Fibroblast of skin of abdomen (primary cell): ENCODE measurements at places on chromosomes 6 and 20.

DNA sequence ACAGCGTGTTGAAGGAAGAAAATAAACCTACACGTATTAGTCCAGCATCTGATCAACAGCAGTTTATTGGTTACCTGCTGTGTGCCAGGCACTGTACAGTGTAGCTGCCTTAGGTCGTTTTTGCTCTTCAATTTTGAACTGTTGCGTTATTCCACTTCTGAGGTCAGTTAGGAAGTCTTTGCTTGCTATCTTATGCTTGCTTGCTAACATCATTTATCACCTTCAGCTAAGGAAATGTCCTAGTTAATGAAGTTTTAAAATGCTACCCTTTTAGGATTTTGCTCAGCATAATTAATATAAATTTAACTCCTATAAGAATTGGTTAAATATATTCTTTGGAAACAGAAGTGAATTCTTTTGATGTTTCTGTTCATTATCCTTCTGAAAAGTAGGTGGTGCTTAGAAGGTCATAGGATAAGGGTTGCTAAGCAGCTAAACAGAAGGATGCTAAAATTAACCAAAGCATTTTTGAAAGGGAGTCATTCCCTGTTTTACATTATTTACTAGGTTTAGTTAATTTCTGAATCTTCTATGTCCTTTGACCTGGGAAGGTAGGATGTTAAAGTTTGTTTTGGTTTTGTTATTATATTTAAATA, 3.4 kb downstream of the RREB1 start:
- DNase-seq: no peak

DNA sequence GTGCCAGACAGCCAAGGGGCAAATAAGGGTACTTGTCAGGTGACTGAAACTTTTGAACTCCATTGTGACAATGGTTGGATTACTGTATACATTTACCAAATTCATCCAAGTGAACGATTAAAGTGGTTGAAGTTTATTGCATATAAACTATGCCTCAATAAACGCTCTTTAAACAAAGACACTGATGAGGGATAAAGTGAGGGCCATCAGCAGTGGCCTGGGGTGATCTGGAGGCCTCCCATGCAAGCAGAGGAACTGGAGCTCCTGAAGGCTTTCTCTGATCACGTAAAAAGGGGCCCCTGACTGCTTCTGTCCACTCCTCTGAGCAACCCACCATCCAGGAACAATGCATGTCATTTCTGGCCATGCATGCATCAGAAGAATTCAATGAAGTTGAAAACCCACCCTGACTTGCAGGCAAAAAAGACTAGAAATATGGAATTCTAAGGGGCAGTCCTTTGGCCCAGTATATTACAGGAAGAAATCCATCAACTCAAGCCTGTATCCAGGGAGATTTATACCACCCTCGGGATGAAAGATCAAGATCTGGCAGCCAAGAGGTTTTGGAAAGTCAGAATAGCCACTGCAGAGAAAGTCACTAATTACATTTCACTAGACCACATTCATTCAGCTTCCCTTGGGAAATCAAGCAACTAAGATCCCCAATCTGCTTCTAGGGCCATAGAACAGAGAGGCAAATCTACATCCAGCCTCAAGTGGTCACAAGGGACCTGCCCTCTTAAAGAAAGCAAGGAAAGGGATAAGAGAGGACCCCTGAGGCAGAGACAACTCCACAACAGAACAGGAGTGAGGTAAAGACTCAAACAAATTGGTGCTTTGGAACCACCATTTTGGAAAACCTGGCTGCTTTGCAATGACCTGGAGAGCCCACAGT, 31.7 kb upstream of the RAB22A start:
- no peak for DNase-seq

DNA sequence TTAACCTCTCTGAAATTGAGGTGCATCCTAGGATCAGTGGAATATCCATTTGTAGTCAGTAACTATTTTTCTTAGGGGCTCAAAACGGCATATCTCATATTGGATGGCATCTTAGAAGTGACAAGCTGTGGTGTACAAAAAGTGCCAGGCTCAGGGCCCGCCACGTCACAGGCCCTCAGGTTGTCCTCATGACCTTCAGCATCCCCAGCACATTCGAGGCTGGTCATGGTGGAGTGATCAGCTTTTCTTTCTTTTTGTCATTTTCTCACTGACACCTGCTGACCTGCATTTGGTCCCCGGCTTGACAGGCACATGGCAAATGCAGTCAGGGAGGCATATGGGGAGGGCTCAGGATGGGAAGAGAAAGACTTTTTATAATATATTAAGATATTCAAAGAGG, 7.1 kb upstream of the E2F1 start:
- DNase-seq: no peak

DNA sequence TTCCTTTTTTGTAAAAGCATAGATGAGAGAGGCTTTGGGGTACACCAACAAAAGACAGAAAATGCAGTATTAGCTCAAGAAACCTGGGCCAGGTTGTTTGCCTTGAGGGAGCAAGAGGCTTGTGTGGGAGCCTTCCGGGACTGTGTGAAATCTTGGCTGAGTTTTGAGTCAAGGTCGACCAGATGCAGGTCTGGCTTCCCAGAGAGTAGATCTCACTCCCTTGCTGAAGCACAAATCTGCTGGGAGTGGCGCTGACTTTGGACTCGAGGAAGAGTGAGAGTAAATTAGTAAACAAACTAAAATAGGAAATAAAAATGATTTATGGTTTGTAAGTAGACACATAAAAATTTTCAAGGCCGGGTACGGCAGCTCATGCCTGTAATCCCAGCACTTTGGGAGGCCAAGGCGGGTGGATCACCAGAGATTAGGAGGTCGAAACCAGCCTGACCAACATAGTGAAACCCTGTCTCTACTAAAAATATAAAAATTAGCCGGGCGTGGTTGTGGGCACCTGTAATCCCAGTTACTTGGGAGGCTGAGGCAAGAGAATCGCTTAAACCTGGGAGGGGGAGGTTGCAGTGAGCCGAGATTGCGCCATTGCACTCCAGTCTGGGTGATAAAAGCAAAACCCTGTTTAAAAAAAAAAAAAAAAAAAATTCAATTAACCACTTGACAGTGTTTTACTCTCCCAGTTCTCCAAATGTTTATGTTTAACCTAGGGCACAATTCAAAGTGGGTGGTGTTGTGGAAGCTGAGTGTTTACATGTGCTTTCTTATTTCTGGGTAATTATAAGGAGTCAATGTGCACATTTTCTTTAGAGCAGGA, 27.7 kb upstream of the EDN1 start:
- DNase-seq: no peak

- DNase-seq: peak; percentile 38
Measured at GRCh38 chr6:41502917-41503671, 43.1 kb upstream of the FOXP4 start.

DNA sequence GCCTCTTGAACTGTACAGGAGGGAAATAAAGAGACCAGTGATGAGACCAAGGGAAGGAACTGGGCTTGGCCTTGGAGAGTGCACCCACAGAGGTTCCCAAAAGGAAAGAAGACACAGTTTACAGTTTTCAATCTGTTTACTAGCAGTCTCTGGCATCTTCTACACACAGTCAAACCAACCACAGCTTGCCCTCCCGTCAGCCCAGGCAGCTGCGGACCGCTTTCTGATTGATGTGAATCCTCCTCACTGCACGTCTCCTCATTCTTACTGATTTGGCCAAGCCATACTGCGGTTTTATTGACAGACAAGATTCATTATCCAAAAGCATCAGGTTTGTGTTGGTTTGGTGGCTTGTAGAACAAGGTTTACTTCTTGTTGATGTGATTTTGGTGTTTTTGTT, 104.5 kb upstream of the ASF1A start:
- DNase-seq: no peak

DNA sequence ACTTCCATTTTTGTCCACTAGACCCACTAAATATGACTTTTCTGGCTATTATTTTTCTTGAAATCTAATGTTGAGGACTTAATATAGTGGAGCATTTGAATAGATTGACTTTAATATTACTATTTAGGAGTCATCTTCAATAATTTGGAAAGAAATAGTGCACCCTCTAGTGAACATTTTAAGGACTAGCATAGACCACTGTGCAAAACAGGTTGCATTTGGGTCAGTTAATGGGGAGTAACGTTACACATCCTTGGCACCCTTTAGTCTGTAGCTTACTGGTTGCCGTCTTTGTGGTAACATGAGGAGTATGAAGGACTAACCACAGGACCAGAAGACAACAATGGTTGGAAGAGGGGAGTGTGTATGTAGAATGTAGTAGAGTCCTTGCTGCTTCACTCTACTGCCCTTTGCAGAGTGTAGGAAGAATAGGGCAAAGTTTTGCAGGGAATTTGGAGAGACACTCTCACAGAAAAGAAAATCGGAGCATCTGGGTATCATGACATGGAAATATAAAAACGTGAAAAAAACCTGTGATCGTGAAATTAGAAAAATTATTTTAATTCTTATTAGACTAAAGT, 25.2 kb downstream of the RFPL4B start:
- peak; percentile 22 for DNase-seq

DNA sequence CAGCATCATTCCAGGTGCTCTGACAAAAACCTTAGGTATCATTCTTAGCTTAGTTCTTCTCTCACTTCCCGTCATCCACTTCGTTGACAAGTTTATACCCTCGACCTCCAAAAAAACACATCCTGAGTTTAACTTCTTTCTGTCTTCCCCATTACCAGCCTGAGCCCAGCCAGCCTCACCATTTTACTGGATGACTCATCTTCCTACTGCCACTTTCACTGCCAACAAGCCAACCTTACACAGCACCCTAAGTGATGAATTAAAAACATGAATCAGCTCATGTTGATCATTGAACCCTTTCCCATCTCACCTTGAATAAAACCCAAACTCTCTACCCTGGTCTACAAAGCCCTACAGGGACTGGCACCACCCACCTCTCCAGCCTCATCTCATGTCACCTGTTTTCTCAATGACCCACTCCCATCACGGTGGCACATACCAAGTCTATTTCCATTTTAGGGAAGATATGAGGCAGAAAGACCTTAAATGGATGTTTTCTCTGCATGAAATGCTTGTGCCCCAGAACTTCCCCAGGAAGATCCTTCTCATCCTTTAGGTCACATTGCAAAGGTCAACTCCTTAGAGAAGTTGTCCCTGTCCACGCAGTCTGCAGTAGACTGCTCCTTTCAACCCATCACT, 9.9 kb upstream of the UST start:
- DNase-seq: no peak

- DNase-seq: no peak
Measured at GRCh38 chr6:158411998-158412397, 99.7 kb downstream of the TULP4 start.

GRCh38 chr20:47343007-47343472, 13.5 kb downstream of the ZMYND8 start:
- DNase-seq: no peak

DNA sequence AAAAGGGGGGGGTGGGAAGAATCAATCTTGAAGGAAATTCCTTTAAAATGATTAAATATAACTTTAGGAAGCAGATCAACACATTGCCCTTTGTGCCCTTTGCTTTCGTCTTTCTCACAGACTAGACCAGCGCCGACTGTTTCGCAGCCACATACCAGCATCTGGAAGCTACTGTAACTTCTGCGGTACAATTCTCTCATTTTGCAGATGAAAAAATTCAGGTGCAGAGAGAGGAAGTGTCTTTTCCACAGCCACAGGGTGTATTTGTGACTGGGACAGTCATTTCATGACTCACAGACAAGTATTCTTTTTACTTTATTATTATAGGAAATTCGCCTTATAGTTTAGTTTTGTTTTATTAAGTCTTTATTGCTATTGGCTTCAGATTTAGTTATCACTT, 84.2 kb downstream of the UST start:
- peak; percentile 17 for DNase-seq

GRCh38 chr6:108541843-108542759, 18.6 kb upstream of the FOXO3 start:
- peak; percentile 83 for DNase-seq

GRCh38 chr20:7926767-7927166, 13.5 kb downstream of the HAO1 start:
- DNase-seq: peak; percentile 48

DNA sequence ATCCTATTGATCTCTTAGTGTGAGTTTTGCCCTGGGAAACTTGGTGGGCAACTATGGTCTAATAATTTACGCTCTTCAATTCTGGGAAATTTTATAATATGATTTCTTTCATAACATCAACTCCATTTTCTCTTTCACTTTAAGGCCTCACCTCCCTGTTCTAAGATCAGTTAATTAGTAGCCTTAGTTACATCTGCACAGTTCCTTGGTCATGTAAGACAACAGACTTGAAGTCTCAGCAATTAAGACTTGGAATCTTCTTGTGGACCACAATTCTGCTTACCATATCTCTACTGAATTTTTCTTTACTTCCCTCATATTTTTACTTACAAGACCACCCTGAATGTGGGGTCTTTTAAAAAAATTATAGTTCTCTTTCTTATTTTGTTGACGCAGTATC, 8.7 kb downstream of the ENPP3 start:
- DNase-seq: no peak

- DNase-seq: no peak
Measured at GRCh38 chr6:110560239-110561007, 84.0 kb upstream of the SLC22A16 start.

DNA sequence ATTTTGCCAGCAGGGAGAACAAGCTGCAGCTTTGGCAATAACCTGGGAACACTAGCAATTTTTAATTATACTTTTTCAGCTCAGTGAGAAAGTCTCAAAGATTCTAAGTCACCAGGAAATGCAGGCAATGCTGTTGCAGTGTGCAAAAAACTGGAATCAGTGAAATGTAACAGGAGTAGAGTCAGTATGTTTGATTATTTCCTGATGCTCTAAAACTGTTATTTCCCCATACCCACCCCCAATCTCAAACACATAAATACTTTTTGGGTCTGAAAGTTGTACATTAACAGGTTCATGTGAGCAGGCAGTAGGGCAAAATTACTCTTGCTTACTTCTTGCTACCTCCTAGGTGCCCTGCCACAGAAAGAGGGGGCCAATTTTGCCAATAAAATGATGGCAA, 65.4 kb upstream of the BEND6 start:
- no peak for DNase-seq

DNA sequence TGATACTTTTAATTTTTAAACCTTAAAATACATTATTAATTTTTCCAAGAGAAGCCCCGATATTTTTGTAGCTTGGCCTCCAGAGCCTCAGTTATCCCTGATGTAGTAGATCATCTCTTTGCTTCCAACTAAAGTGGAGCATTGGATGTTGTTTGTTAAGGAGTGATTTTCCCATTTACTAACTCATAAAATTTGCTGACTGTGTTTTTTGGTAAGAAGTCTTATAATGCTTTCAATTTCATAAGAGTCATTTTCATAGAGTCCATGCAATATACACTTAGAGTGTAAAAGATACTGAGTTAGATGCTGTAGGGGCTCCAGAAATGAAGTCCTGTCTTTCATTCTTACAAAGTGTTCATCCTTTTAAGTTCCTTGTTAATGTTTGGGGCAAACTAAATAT, 46.8 kb downstream of the CDKAL1 start:
- no peak for DNase-seq

DNA sequence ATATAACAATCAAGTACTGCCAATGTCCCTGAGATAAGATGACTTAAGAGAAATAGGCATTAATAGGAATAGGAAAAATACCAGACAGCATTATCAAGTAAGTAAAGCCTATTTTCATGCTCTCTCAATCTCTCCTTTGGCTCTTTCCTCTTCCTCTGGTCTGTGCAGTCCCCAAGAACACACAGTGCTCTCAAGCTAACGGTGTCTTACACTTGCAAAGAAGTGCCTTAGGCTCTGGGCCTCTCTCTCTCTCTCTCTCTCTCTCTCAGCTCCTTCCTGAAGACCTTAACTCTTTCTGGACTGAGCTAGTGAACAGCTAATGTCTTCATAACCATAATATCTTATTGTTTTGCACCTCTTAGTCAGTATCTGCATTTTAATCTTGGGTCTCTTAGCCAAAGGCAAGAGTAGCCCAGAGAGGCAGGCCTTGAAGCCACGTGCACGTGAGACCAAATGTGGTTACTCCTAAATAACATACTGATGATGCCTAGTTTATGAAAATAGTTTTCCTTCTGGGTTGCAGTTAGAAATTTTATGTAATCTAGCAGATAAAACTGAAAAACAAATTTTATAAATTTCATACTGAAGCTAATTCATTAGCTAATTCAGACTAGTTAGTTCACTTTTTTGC, 70.8 kb downstream of the TPD52L1 start:
- peak; percentile 28 for DNase-seq
